T-helper 17 cell (primary cell): ENCODE measurements at places on chromosomes 1 and 21.
A peak's percentile ranks its signal among the peaks of the same experiment; 100 is the strongest.

DNA sequence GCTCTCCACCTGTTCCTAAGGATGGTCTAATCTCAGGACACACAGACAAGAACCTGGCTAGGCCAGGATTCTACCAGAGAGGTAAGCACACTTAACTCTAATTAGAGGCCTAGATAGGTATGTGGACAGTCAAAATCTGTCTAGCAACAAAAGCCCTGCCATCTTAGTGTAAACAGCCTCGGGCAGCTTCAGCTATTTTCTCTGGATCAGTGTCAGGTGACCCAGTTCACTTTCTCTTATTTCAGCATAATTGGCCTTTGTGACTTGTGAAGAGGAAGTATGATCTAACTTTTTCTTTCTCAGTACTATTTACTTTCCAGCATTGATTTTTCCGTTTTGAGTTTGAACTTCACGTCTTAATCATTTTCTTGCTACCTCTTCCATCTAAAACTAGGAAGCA is 217.7 kb downstream of the CRB1 start:
- no peak for DNase-seq
- H3K27me3 ChIP-seq, result peaks cover 11% of the 10 kb centered on the region
- H3K27ac ChIP-seq, result no peak overlapping the region

- H3K27ac ChIP-seq, result no peak overlapping the region
- no peaks in the 10 kb centered on the region for H3K27me3 ChIP-seq
- H3K4me3 ChIP-seq, result no peak overlapping the region
- DNase-seq, result no peak
Measured at GRCh38 chr1:97138515-97139032, 417.0 kb downstream of the PTBP2 start.

- DNase-seq, result no peak
- H3K4me1 ChIP-seq, result peaks cover 33% of the 10 kb centered on the region
- H3K27me3 ChIP-seq, result no peaks in the 10 kb centered on the region
- peak overlapping the region; percentile 49 for H3K27ac ChIP-seq
Measured at GRCh38 chr1:42035205-42035829, 116.6 kb upstream of the HIVEP3 start.

- DNase-seq, result no peak
- H3K27me3 ChIP-seq, result no peaks in the 10 kb centered on the region
- no peak overlapping the region for H3K27ac ChIP-seq
- peaks cover 2% of the 10 kb centered on the region for H3K36me3 ChIP-seq
- no peak overlapping the region for H3K4me3 ChIP-seq
Measured at GRCh38 chr1:52767596-52768280, 41.5 kb downstream of the ZYG11B start.

GRCh38 chr1:243917177-243917862 is 67.3 kb upstream of the AKT3 start:
- DNase-seq, result no peak
- H3K27ac ChIP-seq, result peak overlapping the region; percentile 71
- peaks cover 61% of the 10 kb centered on the region for H3K27me3 ChIP-seq
- H3K4me1 ChIP-seq, result peaks cover 20% of the 10 kb centered on the region
- peak overlapping the region; percentile 93 for H3K4me3 ChIP-seq
- H3K36me3 ChIP-seq, result peaks cover 3% of the 10 kb centered on the region

DNA sequence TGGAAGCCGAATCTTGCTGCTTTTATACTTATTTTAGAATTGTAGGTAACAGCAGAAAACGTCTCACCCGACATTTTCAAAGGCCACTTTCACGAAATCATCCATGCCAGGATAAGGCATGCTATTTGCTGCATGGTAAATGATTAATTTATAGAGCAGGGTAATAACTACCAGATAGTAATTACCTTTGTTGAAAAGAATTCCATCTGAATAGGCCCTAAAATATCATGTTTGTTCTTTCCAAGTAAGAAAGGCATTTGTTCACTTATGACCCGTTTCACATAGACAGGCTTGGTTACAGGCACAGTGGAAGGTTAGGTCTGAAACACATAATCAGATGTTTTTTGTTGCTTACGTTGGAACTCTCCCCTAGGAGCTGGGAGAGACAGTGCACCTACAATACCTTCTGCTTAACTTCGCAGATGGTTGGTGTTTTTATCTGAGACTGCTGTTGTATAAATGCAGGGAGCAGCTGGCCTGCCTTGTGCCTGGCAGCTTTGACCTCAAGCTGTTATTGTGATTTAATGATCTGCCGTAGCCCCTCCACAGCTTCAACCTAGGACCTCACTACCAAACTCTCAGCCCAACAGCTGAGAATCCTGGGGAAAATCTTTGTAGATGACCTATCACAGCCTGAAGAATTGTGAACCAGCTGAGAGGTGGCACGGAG is 1.6 kb downstream of the SLC44A3 start:
- H3K27me3 ChIP-seq, result peaks cover 62% of the 10 kb centered on the region
- no peaks in the 10 kb centered on the region for H3K36me3 ChIP-seq
- no peak overlapping the region for H3K4me3 ChIP-seq
- peaks cover 4% of the 10 kb centered on the region for H3K4me1 ChIP-seq

GRCh38 chr1:27606708-27607238 is 2.8 kb upstream of the AHDC1 start:
- no peaks in the 10 kb centered on the region for H3K36me3 ChIP-seq
- H3K4me3 ChIP-seq, result no peak overlapping the region
- H3K27ac ChIP-seq, result peak overlapping the region; percentile 90

DNA sequence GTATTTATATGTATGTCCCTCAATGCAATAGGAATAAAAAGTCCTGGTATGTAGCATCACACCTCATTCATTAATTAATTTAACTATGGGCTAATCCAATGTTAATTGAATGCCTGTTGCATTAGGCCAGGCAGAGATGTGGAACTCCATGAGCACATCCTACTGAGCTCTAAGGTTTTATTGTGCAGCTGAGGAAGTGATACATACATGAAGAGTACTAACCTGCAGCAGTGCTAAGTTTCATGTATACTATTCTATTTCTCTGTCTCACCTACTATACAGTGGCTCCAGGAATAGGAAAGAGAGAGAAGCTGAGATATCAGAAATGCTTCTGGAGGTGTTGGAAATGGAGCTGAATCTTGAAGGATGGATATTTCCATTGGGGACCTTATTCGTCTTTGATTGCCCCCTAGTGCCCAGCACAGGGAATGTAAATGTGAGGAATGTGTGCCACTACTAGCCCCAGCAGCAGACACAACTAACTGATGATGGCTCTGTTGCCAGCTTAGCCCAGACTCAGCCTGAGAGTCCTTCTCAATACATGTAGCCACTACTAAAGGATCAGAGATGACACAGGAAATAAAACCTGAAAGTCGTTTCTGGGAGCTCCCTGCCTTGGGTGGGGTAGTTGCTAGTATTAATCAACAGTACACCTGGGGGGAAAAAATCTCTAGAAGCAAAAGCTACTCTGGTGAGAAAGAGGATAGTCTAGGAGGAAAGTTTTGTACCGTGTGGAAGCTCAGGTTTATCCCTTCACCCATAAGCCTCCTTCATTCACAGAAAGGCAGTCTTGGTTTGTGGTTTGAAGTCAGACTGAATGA is 173.3 kb upstream of the FOXD3 start:
- H3K27ac ChIP-seq, result no peak overlapping the region
- no peaks in the 10 kb centered on the region for H3K36me3 ChIP-seq
- no peak for DNase-seq

- no peak overlapping the region for H3K4me3 ChIP-seq
- H3K36me3 ChIP-seq, result no peaks in the 10 kb centered on the region
- DNase-seq, result no peak
- no peaks in the 10 kb centered on the region for H3K27me3 ChIP-seq
- no peak overlapping the region for H3K27ac ChIP-seq
Measured at GRCh38 chr1:199629624-199630023, 397.9 kb upstream of the NR5A2 start.

- H3K27ac ChIP-seq, result no peak overlapping the region
- H3K4me1 ChIP-seq, result no peaks in the 10 kb centered on the region
- H3K4me3 ChIP-seq, result no peak overlapping the region
- no peak for DNase-seq
- H3K36me3 ChIP-seq, result no peaks in the 10 kb centered on the region
Measured at GRCh38 chr1:222331340-222331739, 216.6 kb downstream of the HHIPL2 start.

- H3K4me3 ChIP-seq, result no peak overlapping the region
- no peaks in the 10 kb centered on the region for H3K27me3 ChIP-seq
- DNase-seq, result no peak
- peak overlapping the region; percentile 24 for H3K27ac ChIP-seq
Measured at GRCh38 chr1:228490120-228491078, 3.2 kb downstream of the RNF187 start.

DNA sequence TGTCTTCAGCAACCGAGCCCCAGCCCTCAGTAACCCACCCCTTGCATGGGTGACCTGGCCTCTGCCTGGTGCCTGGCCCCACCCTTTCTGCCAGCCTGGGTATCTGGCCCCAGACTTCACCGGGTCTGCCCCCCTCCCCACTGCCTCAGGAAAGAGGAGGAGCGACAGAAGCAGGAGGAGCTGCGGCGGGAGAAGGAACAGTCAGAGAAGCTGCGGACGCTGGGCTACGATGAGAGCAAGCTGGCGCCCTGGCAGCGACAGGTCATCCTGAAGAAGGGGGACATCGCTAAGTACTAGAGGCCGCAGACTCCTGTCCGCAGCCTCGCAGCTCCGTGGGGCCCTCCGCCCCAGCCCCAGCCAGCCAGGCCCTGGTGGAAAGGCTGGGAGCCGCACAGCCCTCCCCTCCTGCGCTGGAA is 6.1 kb downstream of the TNFRSF25 start:
- peaks cover 17% of the 10 kb centered on the region for H3K36me3 ChIP-seq
- no peaks in the 10 kb centered on the region for H3K27me3 ChIP-seq
- peaks cover 45% of the 10 kb centered on the region for H3K4me1 ChIP-seq
- DNase-seq, result peak; percentile 72
- peak overlapping the region; percentile 100 for H3K27ac ChIP-seq
- H3K4me3 ChIP-seq, result peak overlapping the region; percentile 99

GRCh38 chr1:153578490-153578889 is 12.8 kb upstream of the S100A2 start:
- H3K4me1 ChIP-seq, result peaks cover 6% of the 10 kb centered on the region
- peaks cover 22% of the 10 kb centered on the region for H3K27me3 ChIP-seq
- H3K27ac ChIP-seq, result no peak overlapping the region
- H3K36me3 ChIP-seq, result peaks cover 3% of the 10 kb centered on the region

DNA sequence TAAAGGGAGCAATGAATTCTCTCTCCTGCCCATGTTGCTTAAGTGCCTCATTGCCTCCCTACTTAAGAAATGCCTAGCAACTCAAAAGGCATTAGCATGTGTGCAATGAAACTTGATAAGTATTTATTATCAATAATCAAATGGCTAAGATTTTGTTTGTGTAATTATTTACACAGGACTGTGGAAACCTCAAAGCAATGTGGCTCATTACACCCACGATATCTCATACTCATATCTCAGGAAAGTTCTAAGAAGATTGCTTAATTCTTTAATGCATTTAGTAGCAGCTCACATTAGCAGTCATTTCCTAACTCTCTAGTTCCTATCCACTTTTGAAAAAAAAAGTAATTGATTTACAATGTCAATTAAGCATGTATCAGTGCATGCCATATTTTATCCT is 253.3 kb downstream of the DUSP10 start:
- H3K4me3 ChIP-seq, result no peak overlapping the region
- H3K4me1 ChIP-seq, result no peaks in the 10 kb centered on the region
- H3K27ac ChIP-seq, result no peak overlapping the region
- no peaks in the 10 kb centered on the region for H3K27me3 ChIP-seq
- DNase-seq, result no peak

DNA sequence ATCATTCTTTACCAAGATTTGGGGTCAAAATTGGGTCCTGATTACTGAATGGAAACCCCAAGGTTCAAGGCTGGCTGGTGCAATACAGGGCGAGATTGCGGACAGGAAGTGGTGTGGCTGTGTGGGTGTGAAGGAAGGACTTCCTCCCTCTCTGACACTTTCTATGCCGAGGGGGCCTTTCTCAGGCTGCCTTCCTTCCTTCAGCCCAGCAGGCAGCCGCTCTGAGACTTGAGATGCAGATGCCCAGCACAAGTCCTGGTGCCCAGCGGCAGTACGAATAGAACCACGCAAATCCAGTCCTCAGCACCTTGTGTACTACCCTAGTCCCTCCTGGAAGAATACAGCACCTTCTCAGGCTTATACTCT is 16.3 kb downstream of the BATF3 start:
- peaks cover 2% of the 10 kb centered on the region for H3K36me3 ChIP-seq
- peaks cover 14% of the 10 kb centered on the region for H3K27me3 ChIP-seq
- DNase-seq, result no peak

DNA sequence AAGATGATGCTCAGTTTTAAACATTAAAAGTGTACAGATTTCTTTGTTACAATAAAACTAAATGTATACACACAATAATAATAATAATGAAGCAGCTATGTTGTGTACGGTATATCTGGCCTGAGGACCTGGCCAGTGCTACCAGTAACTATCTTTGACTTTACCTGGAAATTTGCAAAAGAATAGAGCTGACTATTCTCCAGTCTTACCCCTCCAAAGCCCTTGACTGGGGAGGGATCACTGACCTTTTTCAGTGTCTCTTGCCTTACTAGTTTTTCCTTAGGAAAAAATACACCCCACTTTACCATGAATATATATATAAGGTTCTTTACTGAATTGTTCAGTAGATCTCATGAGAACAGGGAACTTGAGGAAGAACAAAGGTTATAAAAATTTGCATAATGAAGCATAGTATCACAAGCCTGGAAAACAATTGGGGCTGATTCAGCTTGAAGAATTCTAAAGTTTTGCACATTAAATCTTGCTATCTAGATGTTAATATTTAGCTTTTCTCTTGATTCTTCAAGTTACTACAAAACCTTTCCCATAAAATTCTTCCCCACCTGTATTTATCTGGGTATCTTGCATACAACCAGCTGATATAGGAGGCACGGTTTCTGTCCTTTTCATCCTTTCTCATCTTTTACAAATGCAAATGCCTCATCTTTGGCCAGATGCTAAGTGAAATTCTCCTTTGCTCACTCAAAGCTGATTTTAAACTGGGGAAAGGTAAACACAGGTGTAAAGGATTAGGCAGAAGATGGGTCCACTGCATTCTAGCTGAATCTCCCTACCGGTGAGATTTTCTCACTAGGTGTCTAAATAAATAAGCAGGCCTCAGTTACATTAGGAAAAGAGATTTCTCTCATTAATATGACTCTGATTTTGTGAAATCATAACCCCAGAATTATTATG is 25.0 kb upstream of the SLAMF1 start:
- H3K4me3 ChIP-seq, result no peak overlapping the region
- DNase-seq, result no peak
- no peaks in the 10 kb centered on the region for H3K27me3 ChIP-seq
- peak overlapping the region; percentile 1 for H3K27ac ChIP-seq

- DNase-seq, result no peak
- H3K27ac ChIP-seq, result no peak overlapping the region
- H3K36me3 ChIP-seq, result no peaks in the 10 kb centered on the region
Measured at GRCh38 chr21:38994042-38994441, 188.3 kb downstream of the ETS2 start.

GRCh38 chr1:65674522-65674921 is 118.2 kb upstream of the PDE4B start:
- no peak for DNase-seq
- H3K27ac ChIP-seq, result no peak overlapping the region
- no peaks in the 10 kb centered on the region for H3K36me3 ChIP-seq
- H3K27me3 ChIP-seq, result peaks cover 6% of the 10 kb centered on the region
- no peak overlapping the region for H3K4me3 ChIP-seq
